KG1 (cell line): ENCODE measurements at places on chromosomes 2 and 18.

DNA sequence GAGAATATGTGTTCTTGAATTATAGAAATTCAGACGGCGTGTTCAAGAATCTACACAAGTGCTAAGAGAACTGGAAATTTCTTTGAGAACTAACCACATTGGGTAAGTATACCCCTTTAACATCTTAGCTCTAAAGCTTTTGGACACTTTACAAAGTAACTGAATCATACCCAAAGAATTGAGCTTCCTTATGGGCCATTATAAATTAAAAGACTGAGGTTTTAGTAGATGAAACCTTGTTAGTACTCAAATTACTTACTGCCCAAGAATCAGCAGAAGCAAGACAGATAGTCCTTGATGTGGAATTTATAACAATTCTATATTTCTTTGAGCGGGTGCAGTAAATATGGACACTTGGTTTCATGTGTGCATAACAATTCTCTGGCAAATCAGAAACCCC lies 168.3 kb downstream of the PRPF40A start:
- DNase-seq: no peak

GRCh38 chr2:29921560-29921915 lies at the start of gene ALK:
TSS of gene ALK (minus strand) at chr2:29921586. CDS start at chr2:29920659, 927 bp downstream.
- DNase-seq: peak; percentile 36

DNA sequence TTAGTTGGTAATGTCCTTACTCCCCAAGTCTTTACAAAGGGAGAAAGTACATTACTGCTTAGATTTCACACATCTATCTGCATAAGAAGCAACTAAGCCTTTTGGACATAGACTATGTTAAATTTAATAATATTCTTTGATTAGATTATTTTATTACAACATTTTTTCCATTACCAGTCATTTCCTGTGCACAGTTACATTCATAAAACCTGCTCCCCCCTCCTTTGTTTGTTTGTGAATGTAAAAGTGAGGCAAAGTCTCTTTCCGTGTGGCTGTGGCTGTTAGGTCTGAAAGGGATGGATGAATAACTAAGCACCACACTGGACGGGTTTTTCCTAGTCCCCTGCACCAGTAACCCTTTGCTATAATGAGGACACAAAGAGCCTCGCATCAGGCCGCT lies 9.6 kb downstream of the PTGR3 start:
- no peak for DNase-seq

GRCh38 chr2:184830531-184830930 lies 232.2 kb downstream of the ZNF804A start:
- DNase-seq: no peak

- no peak for DNase-seq
These were observed 31.7 kb downstream of the SLC40A1 start for GRCh38 chr2:189548666-189549448.

DNA sequence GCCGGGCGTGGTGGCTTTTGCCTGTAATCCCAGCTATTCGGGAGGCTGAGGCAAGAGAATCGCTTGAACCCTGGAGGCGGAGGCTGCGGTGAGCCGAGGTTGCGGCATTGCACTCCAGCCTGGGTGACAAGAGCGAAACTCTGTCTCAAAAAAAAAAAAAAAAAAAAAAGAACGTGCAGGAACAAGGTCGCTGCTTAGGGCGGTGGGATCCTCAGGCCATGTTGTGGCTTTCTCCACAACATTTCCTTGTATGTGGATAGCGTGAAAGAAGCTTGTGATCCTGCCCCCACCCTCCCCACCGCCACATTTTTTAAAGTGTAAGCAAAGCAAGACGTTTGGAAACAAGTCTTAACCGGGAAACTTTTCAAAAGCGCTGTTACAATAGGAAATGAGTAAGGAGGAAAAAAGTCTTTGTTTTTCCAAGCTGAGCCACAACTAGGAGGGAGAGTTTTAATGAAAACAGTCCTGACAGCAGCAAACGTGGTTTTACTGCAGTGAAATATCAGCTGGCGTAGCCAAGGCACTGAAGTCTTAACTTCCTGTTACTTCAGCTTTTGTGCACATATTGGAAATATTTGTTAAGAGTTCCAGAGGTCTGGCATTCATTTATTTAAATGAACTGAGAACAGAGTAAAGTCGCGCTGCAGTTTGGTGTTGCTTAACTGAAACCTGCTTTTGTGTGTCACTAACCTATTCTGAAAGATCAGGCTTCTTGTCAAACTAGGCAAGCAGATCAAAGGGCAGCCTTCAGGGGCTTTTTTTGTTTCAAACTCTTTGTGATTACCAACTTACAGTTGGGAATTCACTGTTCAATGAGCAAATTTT lies 3.8 kb downstream of the TGIF1 start:
- no peak for DNase-seq

- no peak for DNase-seq
These were observed 112.5 kb upstream of the ASB18 start for GRCh38 chr2:236376566-236377244.

GRCh38 chr2:191391171-191391570 lies 146.0 kb downstream of the MYO1B start:
- DNase-seq: no peak

DNA sequence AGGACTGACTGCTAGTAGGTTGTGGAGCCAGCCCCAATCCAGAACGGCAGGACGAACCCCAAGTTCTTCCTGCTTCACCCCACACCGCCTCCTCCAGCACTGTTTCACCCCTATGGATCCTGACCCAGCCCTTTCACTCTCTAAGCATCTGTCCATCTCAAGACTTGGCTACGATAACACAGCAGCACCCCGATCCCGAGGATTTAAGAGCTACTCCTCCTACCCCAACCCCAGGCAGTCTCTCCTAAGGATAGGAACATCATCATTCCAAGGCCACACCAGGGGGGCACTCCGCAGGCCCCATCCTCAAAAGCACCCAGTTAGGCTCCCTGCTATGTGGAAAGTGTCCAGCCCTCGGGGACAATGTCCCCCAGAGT lies 645 bp downstream of the KCTD18 start:
- no peak for DNase-seq

- DNase-seq: no peak
These were observed 363.1 kb downstream of the NUP35 start for GRCh38 chr2:183487326-183487725.

- DNase-seq: no peak
These were observed 110.6 kb downstream of the NRP2 start for GRCh38 chr2:205792908-205793307.

DNA sequence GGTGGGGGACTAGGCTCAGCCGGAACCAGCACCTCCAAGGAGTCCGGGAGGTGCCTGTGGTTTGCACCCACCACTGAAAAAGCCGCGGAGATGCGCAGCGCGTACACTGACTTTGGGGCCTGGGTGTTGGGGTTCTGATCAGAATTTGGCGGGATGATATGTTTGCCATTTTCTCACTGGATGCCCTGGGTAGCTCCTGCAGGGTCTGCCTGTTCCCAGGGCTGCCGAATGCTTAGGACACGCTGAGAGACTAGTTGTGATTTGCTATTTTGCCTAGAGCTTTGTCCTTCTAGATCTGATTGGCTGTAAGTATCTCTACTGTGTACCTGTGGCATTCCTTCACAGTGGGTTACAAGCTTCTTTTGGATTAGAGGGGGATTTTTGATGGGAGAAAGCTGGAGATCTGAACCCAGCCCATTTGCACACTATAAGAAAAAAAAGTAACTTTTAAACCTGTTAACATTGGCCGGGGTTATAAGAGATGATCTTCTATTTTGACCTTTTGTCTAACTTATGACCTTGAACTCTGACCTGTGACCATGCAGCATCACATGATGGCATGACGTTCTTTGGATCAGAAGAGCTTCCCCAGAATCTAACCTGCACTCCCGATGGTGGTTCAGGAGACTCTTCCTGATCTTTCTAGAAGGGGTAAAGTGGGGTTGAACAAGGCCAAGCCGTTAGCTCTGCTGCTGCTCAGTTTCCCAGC lies 1.6 kb downstream of the KCNE4 start:
- no peak for DNase-seq

DNA sequence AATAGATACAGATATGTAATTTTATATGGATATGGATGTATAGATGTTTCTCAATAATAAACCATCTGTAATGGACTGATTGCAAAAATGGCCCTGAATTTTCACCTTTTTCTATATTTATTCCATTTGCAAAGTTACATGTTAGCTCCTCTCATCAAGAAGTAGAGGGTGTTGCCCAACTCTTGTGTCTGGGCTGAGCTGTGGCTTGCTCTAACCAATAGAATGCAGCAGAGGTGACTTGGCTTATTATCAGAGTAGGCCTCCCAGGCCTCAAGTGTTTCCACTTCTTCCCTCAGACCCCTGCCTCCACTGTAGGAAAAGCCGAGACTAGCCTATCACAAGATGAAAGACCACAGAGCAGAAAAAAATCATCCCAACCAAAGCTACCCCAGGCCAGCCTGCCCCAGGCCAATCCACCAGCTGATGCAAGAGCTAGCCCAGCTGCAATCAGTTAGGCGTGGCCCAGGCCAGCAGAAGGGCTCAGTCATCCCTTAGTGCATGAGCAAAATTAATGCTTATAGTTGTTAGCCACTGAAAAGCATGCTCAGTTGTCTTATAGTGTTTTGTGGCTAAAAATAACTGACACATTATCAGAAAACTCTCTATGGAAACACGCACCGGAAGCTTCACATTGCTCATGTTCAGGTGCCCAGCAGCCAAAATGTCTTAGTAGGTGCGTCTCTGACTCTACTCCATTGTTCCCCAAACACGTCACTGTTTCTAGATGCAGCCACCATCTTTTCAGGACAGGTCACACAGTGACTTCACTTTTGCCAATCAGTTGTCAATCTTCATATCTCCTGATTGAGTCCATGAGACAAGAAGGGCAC lies 464.0 kb downstream of the FBXO15 start:
- DNase-seq: no peak

DNA sequence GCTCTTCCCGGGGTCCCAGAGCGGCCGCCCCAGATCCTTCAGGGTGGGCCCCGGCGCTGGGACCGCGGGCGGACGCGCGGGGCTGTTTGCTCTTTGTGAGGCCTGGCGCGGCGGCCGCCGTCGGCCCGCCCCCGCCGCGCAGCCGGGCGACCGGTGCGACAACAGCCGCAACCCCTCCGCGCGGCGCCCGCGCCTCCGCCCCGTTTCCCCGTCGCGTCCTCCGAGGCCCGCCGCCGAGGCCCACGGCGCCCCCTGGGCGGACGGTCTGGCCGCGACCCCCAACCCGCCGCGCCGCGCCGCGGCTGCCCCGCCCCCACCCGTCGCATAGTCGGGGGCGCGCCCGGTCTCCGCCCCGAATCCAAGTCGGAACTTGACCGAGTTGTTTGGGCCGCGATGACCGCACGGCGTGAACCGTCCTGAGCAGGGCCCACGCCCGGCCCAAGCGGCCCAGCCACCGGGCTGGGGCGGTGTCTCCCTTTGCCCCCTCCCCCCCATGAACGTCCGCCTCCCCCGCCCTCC lies 448 bp downstream of the YPEL5 start:
- DNase-seq: no peak

DNA sequence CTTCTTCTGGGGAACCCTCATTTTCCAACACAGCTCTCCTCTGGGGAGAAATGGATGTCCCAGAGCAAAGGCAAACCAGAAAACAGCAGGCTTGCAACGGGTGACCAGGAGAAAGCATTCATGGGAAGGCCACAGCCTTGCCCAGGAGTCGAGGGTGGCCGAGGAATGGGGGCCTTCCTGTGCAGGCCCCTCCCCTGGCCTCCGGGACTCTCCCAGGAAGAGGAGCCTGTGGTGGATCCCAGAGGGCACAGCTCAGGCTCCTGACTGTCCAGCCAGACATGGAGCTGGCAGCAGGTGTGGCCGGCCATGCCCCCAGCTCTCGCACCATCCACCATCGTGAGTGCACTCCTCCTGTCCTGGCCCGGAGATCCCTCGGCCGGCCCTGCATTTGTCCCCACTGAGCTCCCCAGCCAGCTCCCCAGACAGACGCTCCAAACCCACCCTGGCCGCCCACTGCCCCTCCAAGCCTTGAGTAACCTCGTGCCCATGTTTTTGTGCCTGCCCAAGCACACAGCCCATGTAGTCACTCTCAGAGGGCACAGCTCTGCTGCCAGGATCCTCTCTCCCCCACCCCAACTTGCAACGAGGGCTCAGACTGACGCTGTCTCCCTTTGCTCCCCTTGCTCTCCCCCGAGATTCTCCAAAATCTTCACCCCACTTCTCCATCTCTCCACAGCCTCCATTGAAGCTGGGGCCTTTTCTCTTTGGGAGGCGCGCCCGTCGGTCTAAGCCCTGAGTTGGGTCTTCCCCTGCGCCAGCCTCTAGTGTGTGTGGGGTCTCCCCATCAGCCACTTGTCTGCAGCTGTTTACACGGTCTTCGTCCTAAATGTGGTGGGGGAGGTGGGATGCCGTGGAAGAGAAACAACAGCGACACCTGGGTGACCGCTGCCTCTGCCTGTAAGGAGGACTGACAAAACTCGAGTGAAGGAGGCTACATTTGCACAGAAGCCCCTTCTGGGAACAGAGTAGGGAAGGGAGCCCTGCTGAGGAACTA lies 9.8 kb downstream of the PRLH start:
- DNase-seq: no peak

GRCh38 chr2:235669269-235669831 lies 175.5 kb downstream of the AGAP1 start:
- no peak for DNase-seq

DNA sequence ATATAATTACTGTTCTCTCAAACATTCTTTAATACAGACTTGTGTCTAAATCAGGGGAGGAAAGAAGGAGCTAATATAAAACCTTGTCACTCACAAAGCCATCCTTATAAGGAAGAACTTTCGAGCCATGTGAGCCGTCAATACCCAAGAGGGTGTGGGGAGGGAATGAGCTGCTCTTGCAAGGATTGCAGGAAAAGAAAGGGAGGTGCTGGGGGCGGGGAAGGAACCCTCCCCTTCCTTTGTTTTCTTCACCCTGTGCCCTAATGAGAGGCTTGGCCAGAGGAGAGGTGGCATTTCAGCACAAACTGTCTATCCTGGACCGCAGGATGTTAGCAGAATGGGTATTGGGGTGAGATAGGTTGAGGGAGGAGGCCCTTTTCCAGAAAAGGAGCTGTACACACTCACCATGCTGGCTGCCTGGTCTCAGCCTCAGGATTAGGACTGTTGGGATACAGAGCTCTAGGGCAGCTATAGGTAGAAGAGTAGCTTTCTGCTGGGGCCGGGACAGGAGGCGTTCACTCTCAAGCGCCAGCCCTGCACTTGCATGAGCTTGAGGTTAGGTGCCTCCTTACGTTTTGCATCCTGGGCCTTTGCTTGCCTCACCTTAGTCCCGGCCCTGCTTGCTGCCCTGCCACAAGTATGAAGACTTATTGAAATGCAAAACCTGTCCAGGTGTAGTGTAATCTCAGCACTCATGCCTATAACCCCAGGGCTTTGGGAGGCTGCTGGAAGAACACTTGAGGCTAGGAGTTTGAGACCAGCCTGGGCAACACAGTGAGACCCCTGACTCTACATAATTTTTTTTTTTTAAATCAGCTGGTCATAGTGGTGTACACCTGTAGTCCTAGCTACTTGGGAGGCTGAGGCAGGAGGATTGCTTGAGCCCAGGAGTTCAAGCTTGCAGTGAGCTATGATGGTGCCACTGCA lies 190.5 kb downstream of the LOXHD1 start:
- no peak for DNase-seq

GRCh38 chr2:167818521-167818920 lies 428.9 kb downstream of the STK39 start:
- DNase-seq: no peak

DNA sequence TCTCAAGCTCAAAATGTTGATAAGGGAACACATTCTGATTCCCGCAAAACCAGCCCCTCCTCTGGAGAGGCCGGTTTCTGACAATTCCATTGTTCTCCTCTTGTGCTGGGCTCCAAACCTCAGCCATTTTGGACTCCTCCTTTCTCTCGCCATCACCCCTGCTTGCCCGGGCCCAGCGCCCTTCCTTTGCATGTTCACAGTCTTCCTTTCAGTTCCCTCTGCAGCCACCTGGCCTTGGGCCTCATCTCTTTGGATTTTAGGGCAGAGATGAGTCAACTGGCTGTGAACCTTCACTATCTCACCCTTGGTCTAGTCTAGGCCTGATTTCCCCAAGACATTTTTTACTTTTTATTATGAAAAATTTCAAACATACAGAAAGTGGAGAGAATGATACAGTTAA lies 155.9 kb upstream of the MAP3K20 start:
- no peak for DNase-seq
